ENCODE measurements at places on chromosomes 1 and 21. TPM values are rescaled to one million over a fixed set of nuclear protein-coding genes. Genes with fewer than 3 reads are reported as not detected.

Gene COL11A1
- 0.35 TPM for total RNA-seq

Gene LDLRAD1
- not detected for total RNA-seq

DNA sequence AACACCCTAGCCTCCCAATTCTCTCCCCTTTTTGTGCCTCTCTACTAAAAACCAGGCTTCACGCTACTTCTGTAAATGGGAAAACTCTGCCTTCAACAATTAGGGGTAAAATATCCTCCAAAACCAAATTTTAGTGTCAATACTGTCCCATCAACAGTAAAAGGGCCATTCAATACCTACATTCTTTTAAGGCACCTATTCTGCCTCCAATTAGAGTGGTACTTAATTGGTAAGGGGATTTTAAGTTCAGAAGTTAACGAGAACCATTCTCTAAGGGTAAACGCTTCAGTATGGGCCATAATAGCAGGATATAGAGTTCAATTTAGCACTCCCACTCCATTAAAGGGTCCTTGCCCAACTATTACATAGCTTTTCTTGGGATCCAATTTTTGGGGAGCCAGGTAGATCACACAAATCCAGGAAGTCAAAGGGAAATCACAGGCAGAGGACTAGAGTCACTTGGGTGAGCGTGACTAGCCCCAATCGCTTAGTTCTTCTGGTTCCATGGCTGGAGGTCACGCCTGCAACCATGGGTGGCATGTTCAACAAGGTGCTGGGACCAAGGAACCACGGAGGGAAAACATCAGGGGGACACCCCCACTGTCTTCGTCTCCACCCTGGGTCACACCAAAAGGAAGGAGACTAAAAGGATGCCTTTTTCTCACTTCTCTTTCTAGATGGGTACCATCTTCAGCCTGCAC, 20.1 kb upstream of the BSDC1 start:
- DNase-seq: no peak

DNA sequence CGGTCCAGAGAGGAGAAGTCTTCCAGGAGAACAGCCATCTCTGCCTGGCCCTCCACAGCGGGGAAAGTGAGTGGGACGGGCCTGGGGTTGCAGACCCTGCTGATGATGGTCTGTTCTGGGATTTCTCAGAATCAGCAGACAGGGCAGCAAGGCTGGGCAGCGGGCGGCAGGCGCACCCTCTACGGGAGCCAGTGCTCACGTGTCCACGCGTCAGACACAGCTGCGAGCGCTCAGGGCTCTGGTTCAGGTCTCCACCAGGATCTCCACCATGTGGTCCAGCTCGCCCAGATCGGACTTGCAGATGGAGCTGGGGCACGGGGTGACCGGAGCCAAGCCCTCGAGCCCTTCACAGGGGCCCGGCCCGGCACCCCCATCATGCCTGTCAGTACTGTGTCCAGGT, 5.5 kb downstream of the CLCA4 start:
- DNase-seq: no peak

Gene RIMS3
- 6.2 TPM for total RNA-seq

Measured in kidney (tissue), 22 donors.